ENCODE measurements at places on chromosomes 2 and 18.

DNA sequence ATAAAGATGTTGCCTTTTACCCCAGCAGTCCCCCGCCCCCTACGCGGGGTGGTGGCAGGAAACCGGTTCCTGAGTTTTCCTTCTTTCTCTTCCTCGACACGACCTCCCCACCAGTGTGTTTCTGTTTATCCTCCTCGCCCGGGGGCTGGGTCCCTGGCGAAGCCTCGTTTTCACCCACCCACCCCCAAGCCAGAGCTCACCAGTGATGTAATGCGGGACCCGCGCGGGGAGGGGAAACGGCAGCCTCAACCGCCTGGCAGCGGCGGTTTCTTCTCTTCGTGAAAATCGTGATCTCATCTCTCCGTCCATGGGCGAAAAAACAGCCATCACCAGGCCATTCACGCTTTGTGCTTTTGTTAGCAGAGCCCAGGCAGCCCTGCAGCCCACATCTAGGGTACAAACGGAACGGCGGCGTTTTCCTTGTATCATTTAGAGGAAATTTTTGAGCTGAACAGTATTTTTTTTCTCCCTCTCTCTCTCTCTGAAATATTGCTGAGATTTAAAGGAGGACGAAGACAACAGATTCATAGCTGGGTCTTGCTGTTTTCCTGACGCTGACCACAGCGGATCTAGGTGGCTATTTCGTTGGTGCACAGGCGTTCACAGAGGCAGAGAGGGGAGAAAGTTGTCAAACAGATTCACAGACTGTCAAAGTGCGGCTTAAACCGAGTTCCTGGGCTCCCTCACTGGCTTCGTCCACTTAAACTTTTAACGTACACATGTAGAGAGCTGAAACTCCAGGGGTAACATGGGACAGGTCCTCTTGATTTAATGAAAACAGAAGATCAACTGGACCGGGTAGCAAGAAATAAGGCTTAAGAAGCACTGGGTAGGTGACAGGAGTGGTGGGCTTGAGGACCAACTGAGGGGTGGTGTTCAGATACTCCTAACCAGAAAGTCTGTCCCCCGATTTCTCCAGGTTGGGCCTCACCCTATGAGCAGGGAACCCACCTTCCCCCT, 21.9 kb upstream of the PAX3 start:
- no peak for DNase-seq

DNA sequence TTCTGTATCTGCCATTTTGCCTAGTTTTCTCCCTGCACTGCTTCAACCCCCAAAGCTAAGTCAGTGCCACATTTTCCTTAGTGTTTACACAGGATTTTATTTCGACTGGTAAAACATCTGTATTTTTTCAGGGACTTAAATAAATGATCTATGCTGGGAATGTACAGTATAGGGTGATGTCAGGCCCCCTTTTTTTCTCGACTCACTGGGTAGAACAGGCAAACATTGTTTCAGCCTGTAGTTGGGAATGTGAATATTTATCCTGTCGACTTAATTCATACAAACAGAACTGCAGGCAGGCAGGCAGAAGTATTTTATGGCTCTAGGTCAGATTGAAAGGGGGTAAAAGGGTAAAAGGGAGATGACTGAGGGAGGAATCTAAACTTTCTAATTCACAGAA, 123.5 kb upstream of the ZFP36L2 start:
- DNase-seq, result no peak

DNA sequence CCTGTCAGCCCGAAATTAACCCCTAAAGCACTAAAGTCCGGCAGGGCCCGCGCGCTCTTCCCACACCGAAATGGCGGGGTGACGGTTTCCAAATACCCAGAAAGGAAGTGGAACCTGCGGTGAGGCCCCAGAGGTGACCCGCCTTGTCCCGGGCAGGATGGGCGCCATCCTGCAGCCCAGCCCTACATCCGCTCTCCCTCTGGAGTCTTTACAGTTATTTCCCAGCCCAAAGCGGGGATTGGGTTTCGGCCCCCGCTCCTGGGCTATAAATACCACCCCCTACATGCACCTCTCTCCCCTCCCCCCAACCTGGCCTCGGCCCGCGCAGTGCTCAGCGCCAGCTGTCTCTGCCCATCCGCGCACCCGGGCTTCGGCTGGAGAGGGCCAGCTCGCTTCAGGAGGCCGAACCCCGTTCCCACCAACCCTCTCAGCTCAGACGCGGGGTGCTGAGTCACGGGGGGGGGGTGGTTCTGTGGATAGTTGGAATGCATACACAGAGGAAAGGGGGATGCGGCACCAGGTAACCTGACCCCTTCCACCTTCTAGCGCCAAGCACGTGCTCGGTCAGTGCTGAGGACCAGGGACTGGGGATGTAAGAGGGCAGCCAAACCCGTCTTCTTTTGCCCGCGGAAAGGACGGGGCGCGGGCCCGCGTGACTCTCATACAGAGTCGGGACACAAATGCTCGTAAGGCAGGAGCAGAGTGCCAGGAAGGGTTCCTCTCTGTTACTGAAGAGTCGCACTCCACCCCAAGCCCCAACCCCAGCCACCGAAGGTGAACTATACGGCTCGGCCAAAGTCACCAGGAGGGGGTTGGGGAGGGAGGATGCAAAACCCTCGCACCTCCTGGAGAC, at the start of gene TUBA4B:
TSS of gene TUBA4B (plus strand) at position 344 of the 853 bp plus-strand sequence. CDS start at position 509, 165 bp downstream.
- DNase-seq, result peak; percentile 78

DNA sequence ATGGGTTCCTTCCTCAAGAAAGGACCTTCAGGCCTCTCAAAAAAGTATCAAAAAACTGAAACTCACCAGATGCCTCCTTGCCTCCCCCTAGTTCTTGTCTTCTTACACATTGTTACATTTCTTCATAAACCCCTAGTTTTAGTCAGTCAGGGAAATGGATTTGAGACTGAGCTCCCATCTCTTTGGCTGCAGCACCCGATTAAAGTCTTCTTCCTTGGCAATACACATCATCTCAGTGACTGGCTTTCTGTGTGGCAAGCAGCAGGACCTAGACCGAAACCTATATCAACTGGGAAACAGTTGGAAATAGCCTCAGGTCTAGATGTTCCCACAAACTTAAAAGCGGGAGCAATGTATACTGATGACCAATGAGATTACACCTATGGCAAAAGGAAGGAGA, 512.2 kb upstream of the PKDCC start:
- DNase-seq, result no peak

GRCh38 chr18:34604591-34604990, 105.5 kb upstream of the DTNA start:
- DNase-seq, result no peak

DNA sequence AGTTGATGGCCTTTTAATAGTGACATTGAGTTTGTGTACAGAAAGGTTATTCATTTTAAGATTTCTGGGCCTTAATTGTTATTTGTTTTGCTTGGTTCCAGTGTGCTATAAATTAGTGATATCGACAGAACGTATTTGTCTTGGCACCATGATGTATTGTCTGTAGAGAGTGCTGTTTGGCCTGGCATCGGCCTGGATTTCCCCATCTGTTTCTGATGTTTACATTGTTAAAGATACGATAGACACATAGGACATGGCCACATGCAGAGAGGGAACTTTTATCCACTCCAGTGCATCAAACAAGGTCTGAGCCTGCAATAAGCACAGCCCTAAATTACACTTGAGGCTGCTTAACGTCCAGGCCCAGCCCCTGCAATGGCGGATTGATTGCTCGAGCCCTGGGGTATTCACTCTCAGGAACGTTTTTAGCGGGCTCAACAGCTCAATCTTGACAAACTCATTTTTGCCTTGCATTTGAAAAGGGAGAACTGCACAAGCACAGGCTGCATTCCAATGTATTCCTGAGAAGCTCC, 144.7 kb downstream of the SLC4A3 start:
- DNase-seq, result no peak

All from activated naive CD8-positive, alpha-beta T cell treated with anti-CD3 and anti-CD28 coated beads, Interleukin-2, amount 10 ng/mL, durations not matched to agents 7 days and 5 days (primary cell).